Activated T-helper 1 cell treated with Interleukin-2 at 50 U/mL for 16 hours (primary cell): ENCODE measurements at places on chromosomes 5 and 9.

- DNase-seq: no peak
Observed at GRCh38 chr9:128603697-128604096, 51.3 kb downstream of the SPTAN1 start.

DNA sequence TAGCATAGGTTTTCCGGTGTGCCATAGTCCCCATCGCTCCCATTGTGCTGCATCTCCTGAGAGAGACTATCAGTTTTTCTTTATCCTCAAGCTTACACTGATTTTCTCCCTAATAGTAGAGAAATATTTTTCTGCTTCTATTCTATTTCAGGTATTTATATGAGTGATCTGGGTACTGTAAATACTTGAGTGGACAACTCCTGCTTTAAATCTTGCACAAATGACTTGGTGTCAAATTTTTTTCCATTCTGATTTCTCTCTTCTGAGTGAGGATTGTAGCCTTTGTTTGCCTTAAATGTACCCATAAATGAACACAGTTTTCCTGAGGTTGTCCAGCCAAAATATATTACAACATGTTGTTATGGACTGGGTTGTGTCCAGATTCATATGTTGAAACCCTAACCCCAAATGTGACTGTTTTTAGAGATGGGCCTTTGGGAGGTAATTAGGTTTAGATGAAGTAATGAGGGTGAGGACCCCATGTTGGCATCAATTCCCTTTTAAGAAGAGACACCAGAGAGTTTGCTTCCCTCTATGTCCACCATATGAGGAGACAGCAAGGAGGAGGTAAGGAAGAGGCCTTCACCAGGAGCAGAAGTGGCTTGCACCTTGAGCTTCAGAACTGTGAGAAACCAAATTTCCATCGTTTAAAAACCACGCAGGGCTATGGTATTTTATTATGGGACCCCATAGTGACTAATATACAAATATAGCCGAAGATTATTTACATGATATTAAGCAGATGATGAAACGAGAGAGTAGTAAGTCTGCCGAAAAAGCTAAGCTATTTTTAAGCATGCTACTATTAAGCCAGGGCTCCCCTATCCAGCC lies 336.4 kb upstream of the MPDZ start:
- no peak for DNase-seq

DNA sequence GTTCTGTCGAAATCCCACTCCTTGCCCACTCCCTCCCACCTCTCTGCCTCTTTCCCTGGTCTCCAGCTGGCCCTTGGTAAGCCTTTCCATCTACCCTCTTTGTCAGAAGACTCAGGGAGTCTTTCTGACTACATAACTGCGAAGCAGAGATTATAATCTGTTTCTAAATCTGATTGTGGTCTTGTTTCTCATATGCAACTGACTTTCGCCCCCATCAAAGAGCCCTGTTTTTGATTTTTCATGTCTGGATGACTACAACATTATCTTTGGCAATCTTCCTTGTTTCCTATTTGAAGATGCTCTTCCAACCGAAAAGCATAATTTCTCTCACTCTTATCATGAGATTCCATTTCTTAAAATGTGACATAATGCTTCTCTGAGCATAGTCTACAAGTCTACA lies 218.2 kb upstream of the ADAMTSL1 start:
- DNase-seq: no peak

- no peak for DNase-seq
Observed at GRCh38 chr9:114238472-114238871, 83.1 kb downstream of the COL27A1 start.

DNA sequence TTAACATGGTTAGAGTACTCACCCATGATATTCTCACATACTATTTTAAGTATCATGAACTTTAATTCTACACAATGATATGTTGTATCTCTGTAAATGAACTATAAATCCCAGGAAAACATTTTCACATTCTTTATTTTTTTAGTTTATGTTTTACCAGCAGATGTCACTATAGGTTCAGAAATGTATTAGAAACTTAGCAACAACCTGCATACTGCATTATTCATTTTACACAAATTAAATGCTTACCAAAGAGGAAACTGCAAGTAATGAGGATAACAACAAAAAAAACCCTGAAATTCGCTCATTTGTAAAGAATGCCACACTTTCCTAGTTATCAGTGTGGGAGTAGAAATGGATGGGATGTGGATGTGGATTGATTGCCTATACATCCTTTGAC lies 217.5 kb upstream of the OTULINL start:
- no peak for DNase-seq

DNA sequence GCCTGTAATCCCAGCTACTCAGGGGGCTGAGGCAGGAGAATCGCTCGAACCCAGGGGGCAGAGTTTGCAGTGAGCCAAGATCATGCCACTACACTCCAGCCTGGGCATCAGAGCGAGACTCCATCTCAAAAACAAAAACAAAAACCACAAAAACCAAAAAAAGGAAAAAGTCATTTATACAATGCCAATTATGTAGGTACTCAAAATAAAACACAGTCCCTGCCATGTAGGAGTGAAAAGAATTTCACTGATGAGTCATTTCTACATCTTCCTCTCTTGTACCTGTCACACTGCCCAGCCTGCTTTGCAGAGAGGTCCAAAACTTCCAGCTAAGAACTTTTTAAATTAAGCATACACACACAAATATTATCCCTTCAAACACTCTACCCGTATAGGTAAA lies 215.8 kb downstream of the EPB41L4A start:
- no peak for DNase-seq

GRCh38 chr5:120546922-120547321 lies 82.8 kb downstream of the PRR16 start:
- DNase-seq: no peak

- no peak for DNase-seq
Observed at GRCh38 chr9:83167126-83167525, 104.2 kb upstream of the RASEF start.

GRCh38 chr9:132798817-132799790 lies 79.0 kb downstream of the AK8 start:
- no peak for DNase-seq

DNA sequence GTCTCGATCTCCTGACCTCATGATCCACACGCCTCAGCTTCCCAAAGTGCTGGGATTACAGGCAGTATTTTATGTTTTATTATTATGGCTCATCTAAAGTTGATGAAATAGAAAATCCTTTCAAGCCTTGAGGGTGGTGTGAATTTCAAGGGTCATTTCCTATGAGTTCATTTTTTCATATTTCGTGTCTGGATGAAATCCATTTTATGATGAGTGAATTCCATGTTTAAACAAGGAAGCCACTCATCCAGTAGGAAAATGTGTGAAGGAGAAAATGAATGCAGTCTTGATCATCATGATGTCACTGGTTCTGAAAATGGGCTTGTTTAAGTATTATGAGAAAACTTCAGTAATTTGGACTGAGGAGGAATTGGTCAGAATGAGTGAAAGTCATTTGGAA lies 74.6 kb upstream of the ZSWIM6 start:
- DNase-seq: no peak

GRCh38 chr9:125961072-125961471 lies 213.9 kb downstream of the PBX3 start:
- DNase-seq: no peak

- no peak for DNase-seq
Observed at GRCh38 chr5:111583758-111584203, 71.4 kb upstream of the STARD4 start.

DNA sequence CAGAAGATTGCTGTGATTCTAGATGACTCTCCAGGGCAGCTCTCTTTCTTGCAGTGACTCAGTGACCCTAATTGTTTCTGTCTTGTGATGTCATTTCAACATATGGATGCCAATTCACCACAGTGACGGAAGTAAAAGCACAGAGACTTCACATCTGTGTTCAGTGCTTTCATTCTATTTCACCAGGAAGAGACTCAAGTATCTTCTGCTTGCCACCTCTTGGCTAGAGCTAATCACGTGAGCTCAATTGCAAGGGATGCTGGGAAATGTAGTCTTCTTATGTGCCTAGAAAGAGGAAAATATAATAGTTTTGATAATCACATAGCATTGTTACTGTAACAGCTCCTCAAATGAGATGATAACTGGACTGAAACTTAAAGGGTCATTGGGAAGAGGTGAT lies 453.3 kb upstream of the KLF4 start:
- no peak for DNase-seq

DNA sequence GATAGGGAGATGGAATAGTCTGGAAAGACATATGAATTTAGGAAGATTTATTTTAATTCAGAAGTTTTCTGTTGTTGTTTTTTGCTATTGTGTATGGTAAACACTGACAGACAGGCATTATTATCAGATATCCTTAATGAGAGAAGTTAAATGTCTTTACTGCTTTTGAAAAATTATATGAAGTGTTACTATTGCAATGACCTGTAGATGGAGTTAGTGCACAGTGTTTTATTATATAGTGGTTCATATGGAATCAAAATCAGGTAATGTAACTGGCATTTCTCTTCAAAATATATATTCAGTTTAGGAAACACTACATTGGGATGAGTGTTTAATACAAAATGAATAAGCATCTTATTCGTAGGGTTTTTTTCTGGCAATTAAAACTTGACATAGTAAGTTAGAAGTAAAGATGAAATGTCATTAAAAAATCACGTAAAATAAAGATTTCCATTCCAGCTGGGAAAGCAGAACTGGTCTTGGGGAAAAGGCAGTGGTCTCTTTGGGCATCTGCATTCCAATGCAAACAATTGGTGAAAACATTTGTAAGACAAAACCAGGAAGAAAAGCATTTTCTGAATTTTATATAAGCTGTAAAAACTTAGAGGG lies 3.9 kb downstream of the GABRA1 start:
- DNase-seq: no peak

DNA sequence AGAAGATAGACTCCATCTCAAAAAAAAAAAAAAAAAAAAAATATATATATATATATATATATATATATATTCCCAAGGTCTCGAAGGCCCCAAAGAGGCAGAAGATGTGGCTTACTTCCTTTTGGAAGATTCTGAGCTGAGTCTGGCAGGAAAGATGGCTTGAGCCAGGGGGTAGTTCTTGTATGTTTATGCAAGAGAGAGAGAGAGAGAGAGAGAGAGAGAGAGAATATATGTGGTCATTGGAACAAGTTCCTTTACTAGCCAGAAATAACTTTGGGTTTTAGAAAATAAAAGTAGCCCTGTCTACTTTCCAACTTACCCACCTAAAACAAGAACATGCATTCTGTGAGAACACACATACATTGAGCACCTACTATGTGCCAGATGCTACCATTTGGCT lies 17.6 kb downstream of the NCS1 start:
- DNase-seq: no peak

DNA sequence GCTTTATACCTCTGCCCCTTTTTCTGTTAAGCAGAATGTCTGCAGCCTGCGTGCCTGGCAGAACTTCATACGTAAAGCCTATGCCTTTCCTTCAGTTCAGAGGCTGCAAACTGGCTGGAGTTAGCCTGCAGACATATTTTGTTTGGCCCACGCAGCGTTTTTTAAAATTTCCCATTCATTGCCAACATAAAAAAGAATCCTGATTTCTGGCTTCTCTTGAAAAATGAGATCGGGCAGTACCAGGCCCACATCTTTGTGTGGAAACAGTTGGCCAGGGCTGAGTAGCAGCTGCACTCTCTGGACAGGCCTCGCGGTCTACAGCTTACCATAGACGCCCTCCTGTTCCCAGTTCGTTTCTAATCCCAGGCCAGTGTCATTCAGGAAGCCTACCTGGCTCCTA lies 104.4 kb downstream of the SMARCA2 start:
- DNase-seq: no peak

DNA sequence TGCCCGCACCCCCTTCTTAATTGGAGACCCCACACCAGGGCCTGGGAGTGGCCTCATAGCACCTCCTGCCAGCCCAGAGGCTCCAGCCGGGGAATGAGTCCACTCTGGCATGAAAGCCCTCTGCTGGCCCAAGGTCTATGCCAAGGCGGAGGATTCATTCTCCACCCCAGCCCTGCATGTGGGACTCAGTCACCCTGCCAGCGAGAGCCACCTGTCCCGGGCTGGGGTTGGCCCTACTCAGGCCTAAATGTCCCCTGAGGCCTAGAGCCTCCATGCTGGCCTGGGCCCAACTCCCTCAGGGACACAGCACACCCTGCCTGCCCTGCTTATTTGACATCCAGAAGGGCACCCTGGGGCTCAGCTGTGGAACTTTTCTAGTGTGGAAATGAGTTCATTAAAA lies 1.0 kb upstream of the RAPGEF1 start:
- DNase-seq: no peak

DNA sequence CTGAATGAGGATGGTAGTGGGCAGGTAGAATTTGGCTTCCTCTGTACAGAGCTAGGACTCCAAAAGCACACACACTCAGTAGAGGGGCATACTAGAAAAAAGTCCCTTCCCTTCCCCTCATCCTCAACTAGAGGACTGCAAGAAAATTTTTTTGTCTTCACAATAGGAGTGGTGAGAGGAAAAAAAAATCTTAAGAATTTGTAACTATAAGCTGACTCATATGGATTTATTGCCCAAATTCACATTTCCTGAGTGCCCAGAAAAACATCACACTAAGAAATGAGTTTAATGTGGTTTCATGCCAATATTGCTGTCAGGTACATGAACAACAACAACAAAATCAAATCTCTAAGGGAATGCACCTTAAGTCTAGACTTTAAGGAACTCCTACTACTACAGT lies 43.7 kb downstream of the RANBP6 start:
- no peak for DNase-seq

DNA sequence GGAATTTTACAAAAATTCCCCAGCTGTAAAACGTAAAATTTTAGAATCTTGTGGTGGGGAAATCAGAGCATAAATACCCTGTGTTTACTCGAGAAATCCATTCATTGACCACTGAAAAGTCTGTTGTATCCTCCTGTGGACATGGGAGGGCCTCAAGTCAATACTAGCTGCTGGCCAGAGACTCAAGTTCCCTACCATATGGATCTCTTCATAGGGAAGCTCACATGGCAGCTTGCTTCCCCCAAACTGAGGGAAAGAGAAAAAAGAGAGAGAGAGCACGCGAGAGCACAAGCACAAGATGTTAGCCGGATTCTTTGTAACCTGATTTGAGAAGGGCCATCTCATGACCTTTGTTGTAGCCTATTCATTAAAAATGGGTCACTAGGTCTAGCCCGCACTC lies 591.9 kb downstream of the LRRC70 start:
- no peak for DNase-seq

DNA sequence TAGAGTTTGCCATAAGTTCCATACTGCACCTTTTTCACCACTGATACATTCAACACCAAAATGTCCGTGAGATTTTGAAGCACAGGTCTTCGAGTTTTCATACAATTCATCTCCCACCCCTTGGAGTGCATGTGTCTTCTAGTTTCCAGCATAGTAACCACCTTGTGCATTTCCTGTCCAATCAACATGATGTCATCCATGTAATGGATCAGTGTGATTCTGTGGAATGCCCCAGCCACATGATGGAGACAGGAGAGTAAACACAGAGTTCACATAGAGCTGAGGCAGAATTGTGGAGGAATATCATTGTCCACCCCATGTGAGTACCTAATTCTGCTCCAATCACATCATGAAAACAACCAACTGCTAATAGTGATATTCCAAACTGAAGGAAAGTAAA lies 441.5 kb upstream of the CDH6 start:
- no peak for DNase-seq

GRCh38 chr9:84140535-84141101 lies 160.0 kb downstream of the RMI1 start:
- DNase-seq: no peak
